ENCODE measurements at places on chromosomes 12 and 14.

GRCh38 chr14:74882103-74882920 is 596 bp downstream of the DLST start:
- peak; percentile 62 for DNase-seq

GRCh38 chr12:64125913-64126312 is 96.2 kb downstream of the KICS2 start:
- DNase-seq, result no peak

GRCh38 chr12:63823040-63823439 is 21.5 kb upstream of the SRGAP1 start:
- peak; percentile 36 for DNase-seq

DNA sequence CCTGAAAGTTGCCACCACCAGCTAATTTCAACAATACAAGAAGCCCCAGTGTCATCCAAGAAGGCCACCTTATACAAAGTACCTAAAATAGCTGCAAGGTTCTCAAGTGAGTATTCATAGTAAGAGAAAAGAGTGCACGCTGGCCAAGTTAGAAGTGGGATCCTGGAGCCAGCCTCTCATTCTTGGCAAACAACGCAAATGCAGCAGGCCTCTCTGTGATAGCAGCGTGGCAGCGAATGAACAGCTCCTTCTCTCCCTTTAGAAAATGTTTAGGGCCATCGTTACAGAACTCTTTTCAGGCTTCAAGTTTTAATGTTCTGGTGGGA is 78.0 kb upstream of the IFNG-AS1 start:
- DNase-seq, result no peak

DNA sequence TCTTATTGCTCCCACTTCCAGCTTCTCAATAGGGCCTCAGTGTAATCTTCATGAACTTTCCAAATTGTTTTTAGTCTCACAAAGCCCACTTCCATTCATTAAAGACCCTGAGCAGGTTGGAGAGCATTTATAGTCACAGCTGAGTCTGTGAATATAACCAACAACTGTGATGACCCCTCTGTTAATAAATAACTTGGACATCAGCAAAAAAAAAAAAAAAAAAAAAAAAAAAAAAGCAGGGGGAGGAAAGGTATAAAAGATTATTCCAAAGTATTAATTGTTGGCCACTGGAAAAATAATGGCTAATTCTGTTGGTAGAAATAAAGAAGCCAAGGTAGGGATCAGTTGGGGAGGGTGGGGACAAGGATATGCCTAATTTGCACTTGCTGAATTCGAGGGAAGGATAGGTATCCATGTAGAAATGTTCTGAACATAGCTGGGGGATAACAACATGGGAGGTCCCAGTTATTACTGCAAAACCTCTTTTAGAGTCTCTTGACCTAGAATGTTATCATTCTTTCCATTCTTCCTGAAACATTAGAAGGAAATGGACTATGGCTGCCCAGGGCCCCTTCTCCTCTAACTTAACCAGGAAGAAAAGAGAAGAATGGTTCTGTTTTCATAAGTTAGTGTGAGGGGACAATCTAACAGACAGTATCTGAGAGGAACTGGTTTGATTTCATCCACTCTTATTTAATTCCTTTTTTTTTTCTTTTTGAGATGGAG is 56.5 kb downstream of the SAMD4A start:
- no peak for DNase-seq

DNA sequence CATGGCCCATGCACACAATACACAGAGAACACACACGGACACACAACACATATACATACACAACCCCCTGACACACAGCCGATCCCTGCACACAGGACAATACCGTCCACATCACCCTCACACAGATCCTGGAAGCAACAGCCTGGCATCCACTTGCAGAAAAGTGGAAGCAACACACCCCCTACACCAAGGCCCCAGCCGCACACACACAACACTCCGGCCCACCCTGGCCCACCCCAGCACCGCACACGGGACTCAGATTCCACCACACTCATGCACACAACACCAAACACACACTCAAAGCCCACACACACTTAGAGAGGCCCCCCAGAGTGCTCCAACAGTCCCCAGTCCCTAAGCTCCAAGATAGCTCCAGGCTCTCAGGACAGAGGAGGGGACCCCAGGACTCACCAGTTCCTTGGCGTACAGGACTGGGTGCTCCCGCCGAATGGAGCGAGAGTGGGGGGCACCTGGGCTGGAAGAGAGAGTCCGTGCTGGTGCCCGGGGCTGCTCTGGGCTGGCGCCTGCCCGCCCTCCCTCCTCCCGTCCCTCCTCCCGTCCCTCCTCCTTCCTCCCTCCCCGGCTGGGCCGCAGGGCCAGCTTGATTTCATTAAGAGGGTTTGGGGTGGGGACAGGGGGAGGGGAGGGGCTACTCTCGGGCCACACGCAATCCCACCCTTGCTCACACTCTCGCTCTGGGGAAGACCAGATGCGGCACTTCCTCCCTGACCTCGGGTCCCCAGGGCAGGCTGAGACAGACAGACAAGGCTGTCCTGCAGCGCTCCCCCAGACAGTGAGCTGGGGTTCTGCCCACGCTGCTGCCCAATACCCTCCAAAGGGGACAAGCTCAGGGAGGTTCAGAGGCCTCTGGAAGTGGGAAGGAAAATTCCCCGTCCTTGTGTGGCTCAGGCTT is at the start of gene TMEM119:
Gene TMEM119 (minus strand): TSS at position 526 of the 913 bp plus-strand sequence. CDS start 5,701 bp downstream, outside the sequence.
- DNase-seq, result peak; percentile 36

- DNase-seq, result peak; percentile 90
Observed at GRCh38 chr12:85076688-85077430, 40.7 kb downstream of the LRRIQ1 start.

DNA sequence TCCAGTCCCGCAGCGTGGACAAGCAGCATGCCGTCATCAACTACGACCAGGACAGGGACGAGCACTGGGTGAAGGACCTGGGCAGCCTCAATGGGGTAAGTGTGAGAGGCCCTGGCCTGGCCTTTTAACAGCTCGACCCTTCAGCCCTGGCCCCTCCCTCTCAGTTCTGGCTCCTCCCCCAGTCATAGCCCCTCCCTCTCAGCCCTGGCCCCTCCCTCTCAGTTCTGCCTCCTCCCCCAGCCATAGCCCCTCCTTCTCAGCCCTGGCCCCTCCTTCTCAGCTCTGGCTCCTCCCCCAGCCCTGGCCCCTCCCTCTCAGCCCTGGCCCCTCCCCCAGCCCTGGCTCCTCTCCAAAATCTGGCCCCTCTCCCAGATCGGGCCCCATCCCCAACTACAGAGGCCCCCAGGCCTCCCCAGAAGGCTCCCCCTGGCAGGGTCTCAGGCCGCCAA is 11.2 kb downstream of the CEP170B start:
- peak; percentile 56 for DNase-seq

- peak; percentile 36 for DNase-seq
Observed at GRCh38 chr12:71155225-71155624, 2.6 kb downstream of the TSPAN8 start.

- DNase-seq, result peak; percentile 43
Observed at GRCh38 chr14:60092526-60092920, 800 bp downstream of the PCNX4 start.

GRCh38 chr12:76962099-76962498 is 83.3 kb upstream of the CSRP2 start:
- DNase-seq, result no peak

DNA sequence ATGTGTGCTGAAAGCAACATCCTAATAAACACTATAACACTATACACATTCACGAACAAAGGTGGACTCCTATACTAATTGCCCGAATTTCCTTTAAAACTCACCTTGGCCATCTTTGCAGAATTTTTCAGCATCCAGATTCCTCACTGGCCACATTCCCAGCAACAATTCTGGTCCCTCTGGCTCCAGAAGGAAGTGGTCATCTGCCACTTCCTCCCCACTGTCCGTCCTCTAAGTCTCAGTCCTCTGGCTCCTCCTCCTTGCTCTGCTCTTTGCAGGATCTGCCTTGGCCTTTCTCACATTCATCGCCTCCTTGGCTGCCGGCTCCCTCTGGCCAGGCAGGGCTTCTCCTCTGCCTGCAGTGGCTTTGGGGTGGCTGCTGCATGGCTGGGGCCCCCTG is 426.0 kb downstream of the FUT8 start:
- no peak for DNase-seq

DNA sequence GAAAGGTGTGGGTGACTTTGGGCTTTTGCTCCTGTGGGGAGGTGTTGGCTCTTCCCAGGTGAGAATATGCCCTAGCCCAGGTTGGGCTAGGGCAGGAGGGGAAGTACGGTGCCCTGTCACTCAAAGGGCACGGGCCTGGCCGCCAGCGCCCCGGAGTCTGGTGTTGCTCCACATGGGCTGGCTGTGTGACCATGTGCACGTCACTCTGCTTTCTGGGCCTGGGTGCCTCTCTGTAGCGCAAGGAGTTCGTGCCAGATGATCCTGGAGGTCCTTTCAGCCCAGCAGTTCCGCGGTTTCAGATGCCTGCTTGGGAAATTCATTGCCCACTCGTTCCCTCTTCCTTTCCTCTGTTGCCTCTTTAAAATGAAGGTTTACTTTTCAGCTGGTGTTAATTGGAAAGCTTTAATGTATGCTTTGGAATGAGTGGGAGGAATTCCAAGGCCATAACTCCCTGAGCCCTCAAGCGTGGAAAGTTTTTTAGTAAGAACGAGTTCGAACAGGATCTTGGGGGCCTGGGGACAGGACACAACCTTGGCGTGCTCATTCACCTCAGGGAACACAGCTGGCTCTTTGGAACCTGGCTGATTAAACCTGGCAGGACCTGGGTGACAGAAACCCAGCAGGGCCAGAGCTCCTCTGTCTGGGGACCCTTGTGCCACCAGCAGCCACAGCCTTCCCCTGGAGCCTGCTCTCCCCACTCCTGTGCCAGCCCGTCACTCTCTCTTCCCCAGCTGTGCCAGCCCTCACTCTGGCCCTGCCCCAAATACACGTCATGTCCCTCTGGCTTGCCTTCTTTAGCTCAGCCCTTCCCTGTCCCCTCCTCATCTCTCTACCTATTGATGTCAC is 42.8 kb downstream of the TSPAN9 start:
- no peak for DNase-seq

- DNase-seq, result no peak
Observed at GRCh38 chr12:49652921-49653520, 29.7 kb downstream of the PRPF40B start.

All from DMS53 (cell line).